Activated CD4-positive, alpha-beta T cell treated with anti-CD3 and anti-CD28 coated beads, Interleukin-2, amount 50 U/mL, for 1 hour (primary cell): ENCODE measurements at places on chromosomes 2 and 18.

DNA sequence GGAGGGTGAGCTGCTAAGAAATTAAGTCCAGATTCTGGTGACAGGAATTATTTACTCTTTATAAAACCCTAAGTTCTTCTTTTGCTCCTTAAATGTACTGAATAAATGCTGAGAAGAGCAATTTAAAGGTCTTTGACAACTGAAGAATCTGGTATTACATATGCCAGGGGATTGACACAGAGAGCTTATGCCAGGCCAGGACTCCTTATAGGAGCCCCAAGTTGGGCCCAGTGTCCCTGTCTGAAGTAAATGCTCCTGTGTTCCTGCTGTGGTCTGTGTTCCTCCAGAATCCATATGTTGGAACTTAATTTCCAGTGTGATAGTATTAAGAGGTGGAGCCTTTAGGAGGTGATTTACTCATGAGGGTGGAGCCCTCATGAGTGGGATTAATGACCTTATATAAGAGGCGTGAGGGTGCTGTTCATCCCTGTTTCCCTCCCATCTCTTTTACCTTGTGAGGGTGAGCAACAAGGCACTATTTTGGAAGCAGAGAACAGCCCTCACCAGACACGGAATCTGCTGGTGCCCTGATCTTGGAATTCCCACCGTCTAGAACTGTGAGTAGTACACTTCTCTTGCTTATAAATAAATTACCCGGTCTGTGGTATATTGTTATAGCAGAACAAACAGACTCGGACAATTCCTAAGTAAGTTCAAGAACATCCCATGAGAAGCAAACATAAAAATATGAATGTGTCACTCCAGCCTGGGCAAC lies 39.8 kb downstream of the LYPD6 start:
- no peak for DNase-seq

DNA sequence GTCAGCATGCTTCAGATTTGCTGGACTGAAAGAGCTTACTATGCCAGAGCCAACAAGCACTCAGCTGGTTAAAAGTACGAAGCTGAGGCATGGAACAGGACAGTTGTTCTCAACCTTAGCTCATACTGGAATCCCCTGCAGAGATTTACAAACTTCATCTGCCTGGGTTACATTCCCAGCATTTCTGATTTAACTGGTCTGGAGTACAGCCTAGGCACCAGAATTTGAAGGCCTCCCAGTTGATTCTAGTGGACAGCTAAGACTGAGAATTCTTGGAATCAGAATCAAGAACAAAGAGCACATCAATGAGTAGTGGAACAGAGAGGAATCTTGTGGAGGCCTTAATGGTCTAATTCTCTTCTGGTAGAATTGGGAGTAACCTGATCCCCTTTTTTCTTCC lies 298.2 kb upstream of the NXPH2 start:
- DNase-seq, result no peak

DNA sequence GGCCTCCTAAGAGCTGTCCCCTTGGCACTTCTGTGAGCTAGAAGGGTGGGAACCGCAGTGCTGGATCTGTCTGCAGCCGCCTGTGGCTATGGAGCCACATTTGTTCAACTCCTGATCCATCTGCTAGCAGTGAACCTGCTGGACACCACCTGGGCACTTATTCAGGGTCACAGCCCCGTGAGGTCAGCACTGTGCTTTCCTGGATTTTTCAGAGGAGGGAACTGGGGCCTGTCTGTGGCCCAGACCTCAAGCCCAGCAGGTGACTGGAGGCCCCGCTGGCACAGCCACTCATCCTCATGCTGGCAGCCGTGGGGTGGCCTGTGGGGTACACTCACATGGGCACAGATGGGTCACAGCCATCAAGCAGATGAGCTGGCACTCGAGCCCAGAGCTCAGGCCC lies 155.3 kb downstream of the TFCP2L1 start:
- no peak for DNase-seq

- no peak for DNase-seq
Observed at GRCh38 chr2:238240757-238241711, 1.2 kb upstream of the HES6 start.

DNA sequence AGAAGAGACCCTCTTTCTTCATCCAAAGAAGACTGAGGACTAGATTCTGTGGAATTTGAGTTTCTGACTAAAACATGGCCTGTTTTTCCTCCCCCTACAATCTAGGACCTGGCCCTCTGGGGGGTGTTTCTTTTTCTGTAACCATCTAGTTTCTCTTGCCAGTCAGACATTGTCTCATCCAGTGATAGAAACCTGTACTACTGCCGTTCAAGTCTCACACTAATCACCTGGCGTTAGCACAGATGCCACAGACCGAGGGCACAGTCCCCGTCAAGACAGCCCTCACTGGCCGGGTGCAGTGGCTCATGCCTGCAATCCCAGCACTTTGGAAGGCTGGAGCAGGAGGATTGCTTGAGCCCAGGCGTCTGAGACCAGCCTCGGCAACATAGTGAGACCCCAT lies 126.9 kb upstream of the NDUFV2 start:
- DNase-seq, result no peak

GRCh38 chr2:6036211-6036610 lies 344.0 kb downstream of the SOX11 start:
- DNase-seq, result no peak

- no peak for DNase-seq
Observed at GRCh38 chr2:162164802-162165201, 12.8 kb upstream of the GCG start.
